Left cardiac atrium (tissue), 4 donors: ENCODE measurements at places on chromosomes 13 and 19. TPM values are rescaled to one million over a fixed set of nuclear protein-coding genes. Genes with fewer than 3 reads are reported as not detected.

KLK3 gene
- total RNA-seq = not detected

SPINT2 gene
- 13.6 TPM for total RNA-seq

PRTN3 gene
- total RNA-seq = not detected

CYP4F2 gene
- not detected for total RNA-seq

ECSIT gene
- total RNA-seq = 99.4 TPM

PRPF31 gene
- 43.2 TPM for total RNA-seq

URAD gene
- not detected for total RNA-seq

PSG6 gene
- total RNA-seq = not detected

LINGO3 gene
- not detected for total RNA-seq

TMC4 gene
- total RNA-seq = 0.38 TPM

PNMA8A gene
- total RNA-seq = 16.5 TPM

ZNF837 gene
- total RNA-seq = 0.44 TPM

PRODH2 gene
- not detected for total RNA-seq

ADM5 gene
- 1.1 TPM for total RNA-seq

IZUMO2 gene
- total RNA-seq = not detected
